ENCODE measurements at places on chromosomes 7 and 10.

GRCh38 chr7:73541722-73542121 lies 15.8 kb downstream of the BCL7B start:
- DNase-seq: no peak

- DNase-seq: no peak
Observed at GRCh38 chr10:71316056-71316785, 2.8 kb upstream of the SLC29A3 start.

GRCh38 chr7:52021343-52021742 lies 704.7 kb upstream of the COBL start:
- DNase-seq: no peak

- DNase-seq: no peak
Observed at GRCh38 chr7:123995617-123996326, 37.1 kb downstream of the TMEM229A start.

DNA sequence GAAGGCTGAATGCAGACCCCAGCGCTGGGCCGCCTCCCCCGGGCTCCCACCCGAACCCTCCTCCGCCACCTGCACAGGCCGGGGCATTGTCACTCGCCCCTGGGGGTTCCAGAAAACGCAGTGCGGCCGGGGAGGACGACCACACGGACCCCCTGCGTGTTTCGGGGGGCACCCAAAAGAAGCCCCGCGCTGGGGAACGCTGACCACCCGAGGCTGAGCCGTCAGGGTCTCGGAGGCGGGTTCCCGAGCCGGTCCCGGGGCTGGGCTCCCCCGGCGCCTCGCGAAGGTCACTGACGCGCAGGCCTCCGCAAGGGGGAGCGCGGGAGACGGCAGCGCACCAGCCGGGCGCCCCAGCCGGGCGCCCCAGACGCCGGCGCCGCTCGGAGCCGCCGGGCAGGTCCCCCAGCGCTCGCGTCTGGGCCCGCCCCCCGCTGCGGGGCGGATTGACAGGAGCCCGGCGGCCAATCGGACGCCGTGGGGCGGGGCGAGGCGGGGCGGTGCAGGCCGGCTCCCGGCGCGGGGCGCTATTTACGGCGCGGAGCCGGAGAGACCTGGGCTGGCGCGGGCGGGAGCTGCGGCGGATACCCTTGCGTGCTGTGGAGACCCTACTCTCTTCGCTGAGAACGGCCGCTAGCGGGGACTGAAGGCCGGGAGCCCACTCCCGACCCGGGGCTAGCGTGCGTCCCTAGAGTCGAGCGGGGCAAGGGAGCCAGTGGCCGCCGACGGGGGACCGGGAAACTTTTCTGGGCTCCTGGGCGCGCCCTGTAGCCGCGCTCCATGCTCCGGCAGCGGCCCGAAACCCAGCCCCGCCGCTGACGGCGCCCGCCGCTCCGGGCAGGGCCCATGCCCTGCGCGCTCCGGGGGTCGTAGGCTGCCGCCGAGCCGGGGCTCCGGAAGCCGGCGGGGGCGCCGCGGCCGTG lies at the start of gene BAMBI:
TSS of gene BAMBI (plus strand) at position 554 of the 920 bp plus-strand sequence. CDS start 377 bp downstream, outside the sequence.
- DNase-seq: peak; percentile 83

DNA sequence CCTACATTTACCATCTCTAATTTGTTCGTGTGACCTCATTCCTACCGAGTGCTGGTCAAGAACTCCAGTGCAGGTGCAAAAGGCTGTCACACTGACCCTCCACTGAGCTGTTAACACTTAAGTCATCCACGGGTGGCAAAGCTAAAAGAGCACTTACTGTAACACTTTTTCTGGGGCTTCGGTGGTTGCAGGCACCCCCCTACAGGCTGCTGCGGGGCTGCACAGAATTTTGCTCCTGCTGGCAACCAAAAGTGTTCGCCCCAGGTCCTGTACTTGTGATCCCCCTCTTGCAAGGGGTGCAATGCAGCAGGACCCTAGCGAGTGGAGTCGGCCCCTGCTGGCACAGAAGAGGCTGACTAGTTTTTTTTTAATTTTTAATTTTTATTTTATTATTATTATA lies 298.9 kb upstream of the CNTNAP2 start:
- DNase-seq: no peak

DNA sequence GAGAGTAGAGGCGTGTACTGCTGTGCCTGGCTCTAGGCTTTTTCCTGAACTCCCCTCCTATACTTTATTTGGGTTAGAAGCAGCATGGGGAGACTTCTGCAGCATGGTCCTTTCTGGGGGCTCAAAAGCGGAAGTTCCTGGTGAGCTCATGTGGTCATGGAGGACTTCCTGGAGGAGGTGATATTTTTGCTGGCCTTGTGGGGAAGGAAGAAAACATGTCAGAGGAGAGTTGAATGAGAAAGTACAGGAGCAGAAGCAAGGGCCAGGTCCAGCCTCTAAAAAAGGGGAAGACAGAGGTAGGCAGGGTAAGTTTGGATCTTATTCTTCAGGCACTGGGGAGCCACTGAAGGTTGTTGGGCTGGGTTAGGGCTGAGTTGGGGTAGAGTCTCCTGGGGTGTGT lies 45.5 kb downstream of the CASTOR2 start:
- DNase-seq: no peak

- no peak for DNase-seq
Observed at GRCh38 chr7:107944411-107945169, 53.6 kb downstream of the DLD start.

DNA sequence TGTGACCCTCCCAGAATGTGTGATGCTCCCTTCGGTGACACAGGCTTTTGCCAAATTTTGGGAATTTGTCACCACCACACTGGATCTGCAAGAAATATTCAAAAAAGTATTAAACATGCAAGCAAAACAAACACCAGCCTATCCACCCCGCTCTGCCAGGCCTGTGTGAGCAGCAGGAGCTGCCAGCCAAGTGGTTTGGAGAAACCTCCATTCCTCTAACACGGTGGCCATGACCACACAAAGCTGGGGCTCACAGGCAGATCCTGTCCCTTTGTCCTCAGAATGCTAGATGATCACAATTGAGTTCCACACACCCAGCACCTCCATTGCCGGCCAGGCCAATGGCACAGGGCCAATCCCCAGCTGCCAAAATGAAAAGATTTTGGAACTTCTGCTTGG lies 261.9 kb upstream of the PPP2R2D start:
- DNase-seq: no peak

GRCh38 chr7:43879477-43879876 lies 10.2 kb upstream of the MRPS24 start:
- no peak for DNase-seq

- no peak for DNase-seq
Observed at GRCh38 chr7:108468246-108468645, 12.0 kb upstream of the NRCAM start.

DNA sequence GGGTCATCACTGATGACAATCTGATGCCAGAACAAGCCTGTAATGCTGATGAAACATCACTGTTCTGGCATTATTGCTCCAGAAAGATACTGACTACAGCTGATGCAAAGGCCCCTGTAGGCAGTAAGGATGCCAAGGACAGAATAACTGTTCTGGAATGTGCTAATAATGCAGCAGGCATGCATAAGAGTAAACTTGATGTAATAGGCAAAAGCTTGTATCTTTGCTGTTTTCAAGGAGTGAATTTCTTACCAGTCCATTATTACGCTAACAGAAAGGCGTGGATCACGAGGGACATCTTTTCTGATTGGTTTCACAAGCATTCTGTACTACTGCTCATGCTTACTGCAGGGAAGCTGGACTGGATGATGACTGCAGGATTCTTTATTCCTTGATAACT lies 18.7 kb downstream of the LCOR start:
- DNase-seq: no peak

DNA sequence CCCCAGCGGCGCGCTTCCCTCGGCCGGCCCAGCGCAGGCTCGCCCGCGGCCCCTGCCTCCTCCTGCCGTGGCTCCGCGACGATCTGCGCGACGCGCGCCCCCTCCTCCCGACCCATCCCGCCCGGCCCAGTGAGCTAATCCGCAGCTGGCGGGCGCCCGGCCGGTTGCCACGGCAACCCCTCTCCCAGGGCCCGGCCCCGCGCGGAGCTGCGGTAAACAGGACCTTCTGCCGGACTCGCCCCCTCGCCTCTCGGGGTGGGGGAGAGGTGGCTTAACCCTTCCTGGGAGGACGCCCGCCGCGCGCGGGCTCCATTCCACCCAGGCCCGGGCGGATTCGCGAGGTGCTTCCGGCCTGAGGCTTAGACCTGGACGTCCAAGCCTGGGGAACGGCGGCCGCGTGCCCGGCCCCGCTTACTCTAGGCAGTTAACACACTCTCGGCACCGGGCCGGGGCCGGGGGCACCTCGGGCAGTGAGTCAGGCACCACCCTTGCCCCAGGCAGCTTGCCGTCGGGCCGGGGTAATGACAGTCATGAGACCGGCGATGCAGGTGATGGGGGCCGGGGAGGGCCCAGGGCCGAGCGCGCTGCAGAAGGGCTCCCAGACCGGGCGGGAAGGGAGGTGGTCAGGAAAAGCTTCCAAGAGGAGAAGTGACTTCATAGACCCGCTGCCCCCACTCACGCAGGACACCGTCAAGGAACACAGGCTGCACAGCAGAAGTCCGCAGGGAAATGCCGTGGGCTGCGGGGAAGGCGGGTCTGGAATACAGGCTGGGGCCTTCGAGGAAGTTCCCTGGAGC lies at the start of gene DENND2A:
TSS of gene DENND2A (minus strand) at position 87 of the 797 bp plus-strand sequence. CDS start 38,416 bp downstream, outside the sequence.
- DNase-seq: no peak

DNA sequence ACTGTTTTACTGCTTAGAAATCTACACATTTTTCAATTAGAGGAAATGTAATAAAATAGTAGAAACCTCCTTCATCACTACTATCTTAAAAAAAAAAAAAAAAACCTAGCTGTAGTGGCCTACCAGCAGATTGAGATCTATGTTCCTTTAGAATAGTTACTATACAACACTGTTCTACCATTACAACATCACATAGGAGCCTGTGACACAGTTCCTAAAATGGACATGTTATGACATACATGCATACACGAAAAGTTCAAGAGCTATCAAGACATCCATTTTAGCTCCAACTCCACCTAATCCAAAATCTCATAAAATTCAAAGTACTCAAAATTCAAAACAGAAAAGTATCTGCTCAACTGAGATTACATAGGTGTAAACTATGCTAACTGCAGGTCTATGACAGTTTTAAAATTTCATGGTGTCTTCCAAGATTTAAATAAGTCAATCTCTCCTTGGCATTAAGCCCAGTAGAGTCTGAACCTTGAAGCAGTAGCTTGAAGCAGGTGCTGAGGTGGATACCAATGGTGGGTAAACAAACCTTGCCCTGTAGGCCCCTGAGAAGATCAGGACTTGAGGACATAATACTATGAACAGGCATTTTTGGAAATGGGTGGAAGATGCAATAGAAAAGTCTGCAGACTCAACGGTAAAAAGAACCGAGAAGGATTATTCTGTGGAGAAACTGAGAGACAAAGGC lies 17.0 kb downstream of the CACUL1 start:
- no peak for DNase-seq

- DNase-seq: no peak
Observed at GRCh38 chr10:77713521-77714280, 76.1 kb upstream of the KCNMA1 start.

DNA sequence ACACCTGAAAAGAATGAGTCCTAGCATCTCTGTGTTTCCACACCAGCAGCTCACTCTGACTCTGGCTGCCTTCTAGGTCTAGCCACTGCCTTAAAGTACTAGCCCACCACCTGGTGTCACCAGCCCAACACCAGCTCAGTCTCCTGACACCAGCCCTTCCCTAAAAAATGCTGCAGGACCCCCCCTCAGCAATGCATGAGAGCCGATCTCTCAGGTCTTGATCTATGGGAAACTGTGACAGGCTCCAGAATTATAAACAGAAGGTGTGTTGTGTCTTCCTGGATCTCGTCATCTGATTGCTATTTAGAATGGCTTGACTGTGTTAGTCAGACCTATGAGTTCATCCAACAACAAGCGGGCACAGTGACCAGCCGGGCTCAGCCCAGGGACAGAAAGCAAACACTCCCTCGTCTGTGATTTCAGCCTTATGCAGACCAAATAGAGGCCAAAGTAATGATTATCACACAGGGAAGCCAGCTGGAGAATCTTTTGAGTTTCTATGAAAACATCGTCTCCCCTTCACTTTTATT lies 66.6 kb downstream of the CUBN start:
- DNase-seq: no peak

- DNase-seq: no peak
Observed at GRCh38 chr7:123537026-123537642, 2.7 kb upstream of the IQUB start.

- DNase-seq: no peak
Observed at GRCh38 chr10:65660006-65660405, 1265.8 kb upstream of the LRRTM3 start.

- no peak for DNase-seq
Observed at GRCh38 chr7:32036557-32036956, 33.6 kb downstream of the PDE1C start.

- DNase-seq: no peak
Observed at GRCh38 chr7:132840199-132840598, 241.7 kb downstream of the CHCHD3 start.

DNA sequence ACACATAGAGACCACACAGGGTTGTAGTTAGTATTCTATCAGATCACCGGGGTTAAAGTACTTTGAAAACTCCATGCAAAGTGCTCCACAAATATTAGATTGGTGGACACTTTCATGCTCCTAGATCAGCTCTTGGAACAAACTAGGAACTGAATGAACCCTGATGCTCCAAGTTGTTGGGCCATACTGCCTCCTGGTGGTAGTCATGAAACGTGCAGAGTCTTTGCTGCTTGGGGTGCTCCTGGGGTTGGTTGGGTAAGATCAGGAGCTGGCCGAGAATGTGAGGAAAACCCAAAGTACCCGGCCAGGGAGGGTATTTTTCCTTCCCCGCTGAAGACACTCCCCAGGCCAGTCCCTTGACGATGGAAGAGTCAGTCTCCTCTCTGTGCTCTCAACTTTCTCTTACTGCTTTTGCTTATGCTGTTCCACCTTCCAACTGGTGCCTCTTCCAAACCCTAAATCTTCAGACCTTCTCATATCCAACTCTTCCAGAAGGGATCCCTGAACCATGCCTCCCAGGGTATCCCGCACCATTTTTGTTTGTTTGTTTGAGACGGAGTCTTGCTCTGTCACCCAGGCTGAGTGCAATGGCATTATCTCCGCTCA lies 918 bp upstream of the RPEL1 start:
- DNase-seq: peak; percentile 42

- no peak for DNase-seq
Observed at GRCh38 chr7:16083931-16084330, 337.4 kb downstream of the CRPPA start.

- DNase-seq: no peak
Observed at GRCh38 chr7:127504715-127505114, 80.7 kb downstream of the GCC1 start.

DNA sequence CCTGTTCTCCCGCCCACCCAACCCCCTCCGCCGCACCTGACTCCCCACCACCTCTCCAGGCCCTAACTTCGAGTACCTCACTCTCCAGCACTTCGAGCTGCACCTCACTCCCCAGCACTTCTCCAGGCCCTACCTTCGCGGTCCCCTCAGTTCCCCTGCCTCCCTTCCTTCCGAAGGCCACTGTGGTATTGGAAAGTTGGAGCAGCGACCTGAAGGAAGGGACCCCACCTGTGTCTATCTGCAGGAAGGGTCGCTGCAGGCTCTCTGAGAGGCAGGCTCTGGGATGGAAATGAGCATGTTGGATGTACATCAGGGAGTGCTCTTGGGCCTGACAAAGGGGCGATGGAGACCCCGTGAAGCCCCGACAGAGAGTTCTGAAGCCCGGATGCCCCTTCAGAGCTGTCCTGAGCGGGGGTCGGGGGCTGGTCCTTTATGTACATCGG lies 122.2 kb downstream of the PRKAG2 start:
- DNase-seq: no peak
